ENCODE measurements at places on chromosomes 16 and 17.
A peak's percentile ranks its signal among the peaks of the same experiment; 100 is the strongest.

GRCh38 chr17:17018612-17019429 lies 23.4 kb upstream of the MPRIP start:
- DNase-seq: no peak

- no peak for DNase-seq
These were observed 45.1 kb upstream of the ABCC11 start for GRCh38 chr16:48292452-48292851.

- no peak for DNase-seq
These were observed 15.8 kb downstream of the HEATR3 start for GRCh38 chr16:50081428-50082018.

DNA sequence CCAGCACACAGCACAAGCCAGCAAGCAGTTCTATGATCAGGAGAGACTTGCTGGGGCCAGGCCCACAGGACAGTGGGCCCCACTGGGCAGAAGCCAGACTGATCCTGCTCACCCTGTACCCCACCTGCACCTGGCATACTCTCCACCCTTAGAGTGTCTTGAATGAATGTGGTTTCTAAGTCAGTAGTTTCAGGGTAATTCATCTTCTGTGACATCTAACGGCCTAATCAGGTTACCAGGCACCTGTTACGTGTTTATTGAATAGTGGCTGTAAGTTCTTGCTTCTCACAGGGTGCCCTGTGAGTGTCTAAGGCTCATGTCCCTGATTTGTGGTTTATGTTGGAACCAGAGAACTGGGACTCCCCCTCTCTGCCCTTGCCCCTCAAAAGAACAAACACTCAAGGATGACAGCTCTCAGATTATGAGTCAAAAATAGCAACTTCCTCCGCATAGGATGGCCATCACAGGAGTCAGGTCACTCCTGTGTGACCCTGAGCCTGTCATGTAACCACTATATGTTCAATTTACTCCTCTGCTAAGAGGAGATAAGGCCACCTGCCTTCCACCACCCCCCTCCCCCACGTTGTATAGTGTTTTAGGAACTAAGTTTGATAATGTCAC lies 7.0 kb upstream of the OR2C1 start:
- DNase-seq: no peak

DNA sequence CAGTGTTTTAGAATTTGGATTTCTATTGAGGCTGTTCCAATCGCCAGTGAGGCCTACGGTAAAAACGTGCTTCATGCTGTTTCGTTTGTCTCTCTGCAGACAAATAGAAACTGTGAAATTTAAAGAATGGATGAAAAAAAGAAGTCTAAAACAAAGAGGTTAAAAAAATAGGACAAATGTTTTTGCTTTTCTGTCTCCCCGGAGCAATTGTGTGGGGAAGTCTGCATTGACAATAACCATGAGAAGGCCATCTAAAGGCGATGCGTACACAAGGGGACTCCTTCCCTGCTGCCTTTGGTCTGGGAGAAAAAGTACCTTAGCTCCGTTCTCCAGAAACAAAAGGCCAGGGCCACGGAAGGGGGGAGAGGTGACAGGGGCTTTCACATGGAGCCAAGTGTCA lies 4.6 kb upstream of the ZFHX3 start:
- no peak for DNase-seq

DNA sequence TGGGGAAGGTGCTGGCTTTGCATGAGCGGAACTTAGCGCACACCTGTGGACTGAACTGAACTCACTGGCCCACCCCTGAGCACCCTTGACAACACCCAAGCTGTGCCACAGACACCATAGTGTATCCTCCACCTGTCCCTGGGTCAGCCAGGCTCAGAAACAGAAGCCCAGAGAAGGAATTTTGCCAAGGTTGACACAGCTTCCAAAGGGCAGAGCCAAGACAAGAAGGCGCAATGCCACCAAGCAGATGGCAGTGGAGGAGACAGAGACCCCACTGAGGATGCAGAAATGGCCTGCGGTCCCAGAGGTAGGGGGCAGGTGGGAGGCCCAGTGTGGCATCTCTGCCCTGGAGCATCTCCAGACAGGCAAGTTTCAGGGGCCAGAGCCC lies 169.0 kb downstream of the ENGASE start:
- DNase-seq: no peak

DNA sequence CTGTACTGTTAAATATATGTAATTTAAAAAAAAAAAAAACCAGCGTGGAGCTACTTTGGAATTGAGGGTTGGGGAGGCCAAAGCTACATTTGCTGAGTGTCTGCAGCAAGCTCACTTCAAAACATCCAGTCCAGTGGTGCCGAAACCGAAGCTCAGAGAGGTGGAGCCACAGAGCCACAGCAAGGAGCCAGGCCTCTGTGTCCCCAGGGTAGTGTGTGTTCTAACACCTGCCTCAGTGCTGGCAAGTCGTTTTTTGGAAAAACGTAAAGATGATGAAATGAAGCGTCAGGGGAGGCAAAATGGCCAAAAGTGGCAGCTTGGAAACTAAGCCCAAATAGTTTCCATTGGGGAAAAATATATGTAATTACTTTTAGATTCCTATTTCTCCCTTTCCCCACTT lies 36.1 kb upstream of the MRC2 start:
- no peak for DNase-seq

- DNase-seq: no peak
These were observed 164.7 kb downstream of the ABCA8 start for GRCh38 chr17:68790492-68790891.

DNA sequence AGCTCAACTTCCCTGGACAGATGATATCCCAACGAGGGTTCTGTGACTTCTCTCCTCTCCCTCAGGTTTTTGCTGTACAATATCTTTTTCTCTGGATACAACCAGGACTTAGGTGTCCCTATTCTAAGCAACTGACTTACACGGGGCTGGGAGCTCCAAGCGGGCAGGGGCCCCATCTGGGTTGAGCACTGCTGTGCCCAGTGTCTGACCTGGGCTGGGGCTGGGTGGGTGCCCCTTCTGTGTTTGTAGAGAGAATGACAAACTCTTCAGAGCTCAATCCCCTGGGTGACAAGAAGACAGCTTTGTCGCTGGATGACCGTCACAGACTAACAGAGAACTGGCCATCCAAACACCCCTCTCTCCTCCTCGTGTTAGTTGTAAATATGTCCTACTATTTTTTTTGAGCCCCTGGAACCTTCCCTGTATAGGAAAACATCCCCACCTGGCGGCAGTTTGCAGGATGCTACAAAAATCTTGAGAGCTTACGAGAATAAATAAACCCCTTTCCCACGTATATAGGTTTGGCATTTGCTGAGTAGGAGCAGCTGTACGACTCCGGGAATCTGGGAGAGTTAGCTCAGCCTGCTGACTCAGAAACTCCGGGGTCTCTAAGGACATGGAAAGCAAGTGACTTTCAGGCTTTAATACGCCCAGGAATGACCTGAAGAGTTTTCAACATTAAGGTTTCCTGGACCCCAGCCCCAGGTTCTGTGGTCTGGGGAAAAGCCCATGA lies 23.7 kb upstream of the RCVRN start:
- peak; percentile 61 for DNase-seq

DNA sequence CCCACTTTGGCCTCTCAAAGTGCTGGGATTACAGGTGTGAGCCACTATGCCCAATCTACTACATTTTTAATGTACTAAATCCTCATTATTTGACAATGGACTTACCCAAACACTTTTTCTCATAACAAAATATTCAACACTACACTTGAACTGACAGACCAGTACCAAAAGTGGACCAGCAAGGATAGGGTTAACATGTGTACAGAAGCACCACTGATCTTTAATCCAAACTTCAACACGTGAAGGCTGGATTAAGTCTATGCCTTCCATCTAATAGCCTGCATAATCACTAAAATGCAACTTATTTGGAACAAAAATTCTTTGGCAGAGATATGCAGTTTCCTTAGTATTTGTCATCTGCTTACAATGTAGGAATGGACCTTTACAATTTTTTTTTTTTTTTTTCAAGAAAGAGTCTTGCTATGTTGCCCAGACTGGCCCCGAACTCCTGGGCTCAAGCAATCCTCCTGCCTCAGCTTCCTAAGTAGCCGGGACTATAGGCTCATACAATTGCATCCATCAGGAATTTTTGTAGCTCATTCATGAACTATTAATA lies 60.0 kb upstream of the BCAR1 start:
- DNase-seq: peak; percentile 76

Measured in EH (cell line).